T-cell (primary cell): ENCODE measurements at places on chromosomes 3 and 15.

DNA sequence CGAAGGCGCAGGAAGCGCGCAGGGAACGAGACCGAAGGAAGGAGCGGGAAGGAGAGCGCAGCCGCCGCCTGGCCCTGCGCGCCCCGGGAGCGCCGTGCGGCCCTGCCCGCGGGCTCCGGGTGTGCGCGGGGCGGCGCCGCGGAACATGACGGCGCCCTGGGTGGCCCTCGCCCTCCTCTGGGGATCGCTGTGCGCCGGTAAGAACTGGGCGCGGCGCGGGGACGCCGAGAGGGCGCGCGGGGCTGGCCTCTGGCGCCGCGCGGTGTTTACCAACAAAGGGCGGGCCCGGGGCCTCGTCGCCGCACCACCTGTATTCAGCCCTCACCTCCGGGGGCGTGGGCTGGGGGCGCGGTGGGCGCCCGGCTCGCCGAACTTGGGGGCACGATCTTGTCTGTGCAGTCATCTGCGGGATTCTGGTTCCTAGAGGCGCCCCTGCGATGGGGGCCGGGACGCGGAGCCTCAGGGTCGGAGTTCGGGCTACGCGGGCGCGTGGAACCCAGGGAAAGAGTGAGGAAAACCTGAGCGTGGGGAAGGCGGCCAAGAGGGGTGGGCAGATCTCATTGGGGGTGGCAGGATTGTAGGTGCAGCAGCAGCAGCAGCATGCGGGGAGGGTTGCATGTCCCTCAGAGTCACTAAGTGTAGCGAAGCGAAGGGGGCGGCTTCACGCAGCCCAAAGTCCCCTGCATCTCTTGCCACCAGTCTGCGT is 641 bp downstream of the ACVR2B start:
- peak; percentile 10 for DNase-seq

DNA sequence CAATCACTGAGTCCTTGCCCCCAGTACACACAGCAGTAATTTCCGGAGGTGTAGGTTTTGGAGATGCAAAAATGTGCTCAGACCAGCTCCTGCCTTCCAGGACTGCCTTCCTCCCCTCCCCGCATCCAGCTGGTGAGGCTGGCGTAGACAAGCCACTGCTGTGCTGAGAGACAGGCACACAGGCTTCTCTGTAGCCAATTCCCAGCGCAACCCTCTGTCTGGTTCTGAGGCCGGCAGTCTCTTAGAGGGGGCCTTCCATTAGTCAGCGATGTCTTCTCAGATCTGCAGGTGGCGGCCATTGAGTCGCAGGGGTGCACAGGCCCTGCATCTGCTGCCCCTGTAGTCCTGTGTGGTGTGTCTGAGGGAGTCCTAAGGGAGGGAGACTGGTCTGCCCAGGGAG is 114.4 kb downstream of the DNAJB8 start:
- DNase-seq = no peak

- peak; percentile 69 for DNase-seq
Measured at GRCh38 chr15:90059208-90059985, 42.9 kb downstream of the IDH2 start.

DNA sequence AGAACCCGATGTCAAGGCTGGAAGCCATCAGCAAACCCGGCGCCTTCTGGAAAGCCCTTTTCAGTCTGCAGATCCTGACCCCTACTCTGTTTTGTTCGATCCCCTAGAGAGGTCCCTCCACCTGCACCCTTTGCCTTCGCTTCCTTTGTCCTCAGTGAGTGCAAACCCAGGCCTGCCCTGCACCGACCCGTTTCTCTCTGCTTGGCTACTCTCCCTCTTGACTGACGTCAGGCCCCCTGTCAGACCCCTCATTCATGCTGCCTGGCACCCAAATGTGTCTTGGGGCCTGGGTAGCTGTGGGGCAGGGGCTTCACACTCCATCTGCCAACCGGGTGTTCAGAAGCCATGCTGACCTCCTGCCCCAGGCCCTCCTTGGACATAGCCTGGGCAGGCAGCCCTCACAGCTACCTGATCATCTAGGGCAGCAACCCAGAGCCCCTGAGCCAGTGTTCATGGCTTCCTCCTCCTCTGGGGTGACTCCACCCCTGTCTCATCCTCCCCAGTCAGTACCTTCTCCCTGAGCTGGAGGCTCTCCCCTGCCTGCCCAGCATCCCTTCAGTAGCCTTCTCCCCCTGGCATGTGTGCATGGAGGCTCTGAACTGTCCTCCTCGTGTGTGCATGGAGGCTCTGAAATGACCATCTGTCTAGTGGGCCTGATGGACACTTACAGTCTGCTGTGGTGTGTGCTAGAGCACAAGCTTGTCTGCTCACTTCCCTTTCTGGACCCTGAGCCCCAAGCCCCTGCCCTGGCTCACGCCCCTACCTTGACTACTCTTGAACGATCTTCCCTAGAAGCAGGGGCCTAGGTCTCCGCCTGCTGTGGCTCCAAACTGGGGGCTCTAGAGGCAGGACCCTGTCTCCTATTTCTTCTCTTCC is 69.4 kb downstream of the EXOG start:
- no peak for DNase-seq

GRCh38 chr15:63530235-63530634 is 25.8 kb downstream of the USP3 start:
- no peak for DNase-seq

- no peak for DNase-seq
Measured at GRCh38 chr3:150739200-150739863, 23.6 kb downstream of the SIAH2 start.

DNA sequence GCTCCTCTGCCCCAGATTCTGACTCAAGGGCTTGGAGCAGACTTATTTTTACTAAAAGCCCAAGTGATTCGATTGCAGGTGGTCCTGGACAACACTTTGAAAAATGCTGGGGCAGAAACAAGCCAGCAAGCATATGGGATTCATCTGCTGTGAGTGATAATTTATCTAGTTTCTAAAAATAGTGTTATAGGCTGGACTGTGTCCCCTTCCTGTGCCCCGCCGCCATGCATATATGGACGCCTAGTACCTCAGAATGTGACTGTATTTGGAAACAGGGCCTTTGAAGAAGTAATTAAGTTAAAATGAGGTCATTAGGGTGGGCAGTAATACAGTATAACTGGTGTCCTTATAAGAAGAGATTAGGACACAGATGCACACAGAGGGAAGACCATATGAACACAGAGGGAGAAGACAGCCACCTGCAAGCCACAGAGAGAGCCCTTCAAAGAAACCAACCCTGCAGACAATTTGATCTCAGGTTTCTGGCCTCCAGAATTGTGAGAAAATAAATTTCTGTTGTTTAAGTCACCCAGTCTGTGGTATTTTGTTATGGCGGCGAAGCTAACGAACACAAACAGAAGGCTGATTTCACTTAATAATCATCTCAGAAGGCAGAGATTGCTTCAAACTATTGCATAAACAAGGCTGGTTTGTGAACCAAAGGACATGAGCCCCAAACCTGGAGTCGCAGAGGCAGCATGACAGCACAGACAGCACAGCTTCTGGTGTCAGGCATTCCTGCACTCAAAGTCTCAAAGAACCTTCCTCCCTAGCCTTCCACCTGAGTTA is 59.1 kb downstream of the CCNL1 start:
- DNase-seq = no peak

- DNase-seq = no peak
Measured at GRCh38 chr15:40555876-40556275, 9.0 kb downstream of the CCDC32 start.

- no peak for DNase-seq
Measured at GRCh38 chr3:98985431-98985830, 83.9 kb upstream of the DCBLD2 start.

- no peak for DNase-seq
Measured at GRCh38 chr15:93286446-93286845, 197.4 kb upstream of the RGMA start.

DNA sequence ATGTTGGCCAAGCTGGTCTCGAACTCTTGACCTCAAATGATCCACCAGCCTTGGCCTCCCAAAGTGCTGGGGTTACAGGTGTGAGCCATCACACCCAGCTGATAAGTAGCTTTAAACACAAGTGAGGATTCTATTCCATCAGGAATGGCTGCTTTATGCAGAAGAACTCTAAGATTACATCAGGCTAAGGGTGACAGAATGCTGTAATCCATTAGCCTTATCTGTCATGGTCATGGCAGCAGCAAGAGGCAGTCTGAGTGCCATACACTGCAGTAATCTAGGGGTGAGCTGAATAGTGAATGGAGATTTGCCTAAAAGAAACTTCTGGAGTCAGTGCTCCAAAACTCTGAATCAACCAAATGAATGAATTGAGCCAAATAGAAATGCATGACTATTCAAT is 39.6 kb downstream of the LIPC start:
- no peak for DNase-seq

- DNase-seq = no peak
Measured at GRCh38 chr3:42189736-42190135, 76.2 kb downstream of the CCK start.
